ENCODE measurements at places on chromosomes 7 and 10. TPM values are rescaled to one million over a fixed set of nuclear protein-coding genes. Genes with fewer than 3 reads are reported as not detected.

GRCh38 chr7:3356173-3356572, 55.1 kb downstream of the SDK1 start:
- H3K4me1 ChIP-seq: no peaks in the 10 kb centered on the region
- no peaks in the 10 kb centered on the region for H3K27me3 ChIP-seq
- no peaks in the 10 kb centered on the region for H3K36me3 ChIP-seq

GRCh38 chr7:16431646-16432424, 10.5 kb upstream of the CRPPA start:
- DNase-seq: no peak
- no peak overlapping the region for H3K27ac ChIP-seq
- no peaks in the 10 kb centered on the region for H3K27me3 ChIP-seq
- H3K4me1 ChIP-seq: no peaks in the 10 kb centered on the region
- H3K4me3 ChIP-seq: no peak overlapping the region
- H3K36me3 ChIP-seq: no peaks in the 10 kb centered on the region

GRCh38 chr10:96043893-96044715, 721 bp downstream of the CCNJ start:
- peak overlapping the region; percentile 92 for H3K27ac ChIP-seq
- H3K4me1 ChIP-seq: no peaks in the 10 kb centered on the region
- DNase-seq: peak; percentile 57
- no peaks in the 10 kb centered on the region for H3K36me3 ChIP-seq
- H3K27me3 ChIP-seq: no peaks in the 10 kb centered on the region

DNA sequence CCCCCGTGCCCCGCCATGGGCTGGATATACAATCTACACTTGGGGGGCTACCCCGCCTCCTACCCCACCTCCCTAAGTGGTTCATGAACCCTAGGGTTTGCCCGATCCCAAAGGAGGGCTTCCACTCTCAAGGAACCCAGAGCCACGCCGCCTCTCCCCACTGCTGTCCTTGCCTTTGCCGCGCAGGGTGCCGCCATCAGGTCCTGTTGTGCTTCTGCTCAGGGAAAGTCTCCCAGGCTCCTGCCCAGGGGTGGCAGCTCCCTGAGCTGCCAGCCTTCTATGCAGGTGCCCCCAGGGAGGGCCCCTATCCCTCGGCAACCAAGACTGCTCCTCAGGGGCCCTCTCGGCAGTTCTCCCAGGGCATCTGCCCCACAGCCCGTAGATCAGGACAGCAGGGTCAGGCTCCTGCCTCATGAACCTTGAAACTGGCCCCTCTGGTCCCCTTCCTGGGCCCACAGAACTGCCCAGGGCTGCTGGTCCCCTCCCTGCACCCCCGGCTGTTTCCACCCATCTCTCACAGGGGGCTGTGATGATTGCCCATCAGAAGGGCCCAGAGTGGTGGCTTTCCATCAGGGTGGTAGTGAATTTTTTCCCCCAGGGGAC, 13.0 kb upstream of the PCBD1 start:
- H3K4me1 ChIP-seq: no peaks in the 10 kb centered on the region
- H3K36me3 ChIP-seq: no peaks in the 10 kb centered on the region
- DNase-seq: no peak
- no peak overlapping the region for H3K4me3 ChIP-seq
- no peak overlapping the region for H3K27ac ChIP-seq

- H3K27ac ChIP-seq: peak overlapping the region; percentile 89
Observed at GRCh38 chr10:95350219-95350829, 59.5 kb upstream of the PDLIM1 start.

DNA sequence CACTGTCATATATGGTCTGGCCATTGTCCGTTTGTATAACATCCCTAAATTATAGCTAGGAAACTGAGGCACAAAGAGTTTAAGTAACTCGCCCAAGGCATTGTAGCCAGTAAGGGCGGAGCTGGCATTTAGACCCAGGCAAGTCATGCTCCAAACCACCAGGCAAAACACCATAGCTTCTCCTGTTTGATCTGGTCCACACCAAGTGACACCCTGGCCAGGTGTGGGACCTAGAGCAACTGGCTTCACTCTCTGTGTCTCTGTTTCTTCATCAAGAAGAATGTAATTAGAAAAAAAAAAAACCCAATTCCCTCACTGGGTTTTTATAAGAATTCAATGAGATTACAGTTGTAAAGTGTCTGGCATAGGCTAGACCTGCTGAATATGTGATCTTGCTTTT, 85.2 kb upstream of the AOAH start:
- H3K36me3 ChIP-seq: no peaks in the 10 kb centered on the region
- H3K4me3 ChIP-seq: no peak overlapping the region
- no peaks in the 10 kb centered on the region for H3K27me3 ChIP-seq
- H3K4me1 ChIP-seq: no peaks in the 10 kb centered on the region
- no peak for DNase-seq
- no peak overlapping the region for H3K27ac ChIP-seq

The DDC gene
- 0.29 TPM for total RNA-seq

All from breast epithelium (tissue), 4 donors.